ENCODE measurements at places on chromosomes 7 and 10. TPM values are rescaled to one million over a fixed set of nuclear protein-coding genes. Genes with fewer than 3 reads are reported as not detected.

The PPP1R3A gene
- 0.24 TPM for total RNA-seq

The TSC22D4 gene
- 53.6 TPM for total RNA-seq

The EIF4H gene
- total RNA-seq, result 210 TPM

The PSPH gene
- 11.8 TPM for total RNA-seq

The KLF14 gene
- total RNA-seq, result not detected

The CRHR2 gene
- total RNA-seq, result not detected

DNA sequence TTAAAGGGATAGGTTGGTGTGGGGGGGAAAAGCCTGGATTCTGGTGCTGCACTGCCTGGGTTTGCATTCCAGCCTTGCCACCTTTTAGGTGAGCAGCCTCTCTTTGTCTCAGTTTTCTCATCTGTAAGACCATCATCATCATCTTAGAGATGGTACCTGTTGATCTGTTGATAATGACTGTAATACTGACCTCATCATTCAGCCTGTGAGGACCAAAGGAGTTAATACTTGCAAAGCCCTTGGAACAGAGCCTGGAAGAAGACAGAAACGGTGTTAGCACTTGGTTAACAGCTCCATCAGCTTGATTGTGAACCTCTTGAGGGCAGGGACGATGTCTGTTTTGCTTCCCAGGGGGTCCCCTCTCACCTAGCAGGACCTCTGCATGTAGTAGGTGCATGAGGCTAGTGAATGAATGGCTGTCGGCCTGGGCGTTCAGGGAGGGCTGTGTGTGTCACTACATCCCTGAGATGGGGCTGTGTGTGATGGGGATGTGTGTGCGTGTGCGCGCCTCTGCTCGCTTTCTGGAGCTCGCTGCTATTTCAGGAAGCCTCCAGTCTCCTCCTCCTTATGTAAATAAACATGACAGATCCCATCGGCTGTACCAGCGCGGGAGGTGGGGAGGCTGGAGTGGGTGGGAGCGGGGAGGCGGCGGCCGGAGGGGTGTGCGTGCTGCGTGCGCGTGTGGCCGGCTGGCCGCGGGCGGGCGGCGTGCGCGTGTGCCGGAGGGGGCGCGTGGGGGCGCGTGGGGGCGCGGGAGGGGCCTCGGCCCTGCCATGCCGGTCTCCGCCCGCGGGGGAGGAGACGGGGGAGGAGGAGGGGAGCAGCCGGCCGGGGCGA lies 61.2 kb downstream of the NEURL1 start:
- no peaks in the 10 kb centered on the region for H3K36me3 ChIP-seq
- peaks cover 14% of the 10 kb centered on the region for H3K4me1 ChIP-seq

- H3K27ac ChIP-seq, result no peak overlapping the region
- no peaks in the 10 kb centered on the region for H3K27me3 ChIP-seq
- H3K4me3 ChIP-seq, result no peak overlapping the region
- no peak for DNase-seq
- no peaks in the 10 kb centered on the region for H3K4me1 ChIP-seq
- H3K36me3 ChIP-seq, result no peaks in the 10 kb centered on the region
Observed at GRCh38 chr10:23419655-23420329, 19.1 kb upstream of the OTUD1 start.

DNA sequence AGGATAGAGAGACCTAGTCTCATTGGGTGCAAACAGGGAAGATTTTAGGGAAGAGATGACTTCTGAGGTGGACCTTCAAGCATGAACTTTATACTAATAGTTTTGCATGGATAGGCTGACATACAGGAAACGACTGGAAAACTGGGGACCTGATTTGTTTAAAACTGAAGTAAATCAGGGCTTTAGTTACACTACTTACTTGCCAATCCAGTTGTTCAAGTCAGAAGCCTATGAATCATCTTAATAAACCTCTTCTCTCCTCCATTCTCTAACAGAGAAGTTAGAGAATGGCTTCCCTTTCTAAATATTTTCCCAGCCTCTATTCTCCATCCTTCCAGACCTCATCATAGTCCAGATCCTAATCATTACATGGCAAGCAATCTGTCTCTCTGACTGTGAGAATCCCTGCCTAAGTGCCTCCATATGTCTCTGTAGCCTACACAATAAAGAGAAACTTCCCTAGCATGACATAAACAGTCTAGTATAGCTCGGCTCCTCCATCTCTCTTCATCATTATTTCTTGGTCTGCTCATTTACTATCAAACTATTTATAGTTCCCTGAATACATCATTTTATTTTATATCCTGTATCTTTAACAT lies 55.8 kb downstream of the PRKG1 start:
- H3K27ac ChIP-seq, result no peak overlapping the region
- H3K36me3 ChIP-seq, result no peaks in the 10 kb centered on the region
- H3K4me1 ChIP-seq, result no peaks in the 10 kb centered on the region
- no peak for DNase-seq
- no peak overlapping the region for H3K4me3 ChIP-seq

- no peaks in the 10 kb centered on the region for H3K36me3 ChIP-seq
- no peak overlapping the region for H3K4me3 ChIP-seq
- H3K4me1 ChIP-seq, result peaks cover 29% of the 10 kb centered on the region
- H3K27me3 ChIP-seq, result no peaks in the 10 kb centered on the region
- H3K27ac ChIP-seq, result no peak overlapping the region
- DNase-seq, result no peak
Observed at GRCh38 chr10:86782701-86783418, 26.4 kb downstream of the BMPR1A start.

DNA sequence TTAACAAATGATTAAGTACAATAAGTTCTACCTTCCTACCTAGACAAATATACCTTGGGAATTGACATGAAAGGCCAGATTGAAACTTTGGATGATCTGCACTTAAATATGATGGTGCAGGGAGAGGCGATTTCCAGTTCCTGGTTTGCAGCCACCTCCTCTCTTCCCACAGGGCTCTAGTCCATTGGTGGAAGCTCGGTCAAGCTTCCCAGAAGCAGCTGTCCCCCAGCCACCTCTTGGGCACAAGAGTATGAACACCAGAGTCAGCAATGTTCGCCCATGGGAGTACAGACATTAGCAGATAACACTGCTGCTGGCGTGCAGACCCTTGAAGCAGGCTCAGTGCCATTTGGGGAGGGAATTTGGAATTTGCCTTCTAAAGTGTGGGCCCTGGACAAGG lies 1.5 kb upstream of the CPVL start:
- DNase-seq, result no peak
- no peaks in the 10 kb centered on the region for H3K36me3 ChIP-seq
- no peak overlapping the region for H3K4me3 ChIP-seq
- H3K27me3 ChIP-seq, result peaks cover 12% of the 10 kb centered on the region
- peaks cover 11% of the 10 kb centered on the region for H3K4me1 ChIP-seq

DNA sequence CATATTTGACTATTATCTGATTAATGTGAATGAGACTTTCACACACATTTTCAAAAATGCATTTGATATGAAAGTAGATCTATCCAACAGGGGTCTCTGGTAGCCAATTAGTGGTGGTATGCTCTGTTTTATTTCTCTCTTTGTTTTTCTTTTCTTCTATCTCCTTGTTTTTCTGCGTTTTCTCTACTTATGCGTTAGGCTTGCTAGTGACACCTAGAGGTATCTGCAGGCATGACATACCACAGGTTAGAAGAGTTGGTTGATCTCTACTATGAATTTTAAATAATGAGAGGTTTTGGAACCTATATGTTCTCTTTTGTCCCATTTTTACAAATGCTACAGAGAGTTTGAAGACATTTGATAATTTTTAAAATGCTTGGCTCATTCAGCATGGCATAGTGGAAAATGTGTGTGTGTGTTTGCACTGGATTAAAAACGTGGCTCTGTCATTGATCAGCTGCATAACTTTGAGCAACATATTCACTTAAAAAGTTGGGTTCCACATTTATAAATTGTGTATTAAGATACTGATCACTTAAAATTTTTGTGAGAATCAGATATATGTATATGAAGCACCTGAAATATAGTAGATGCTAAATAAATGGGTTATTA lies 28.1 kb upstream of the PLXDC2 start:
- H3K27ac ChIP-seq, result no peak overlapping the region
- DNase-seq, result no peak
- no peaks in the 10 kb centered on the region for H3K36me3 ChIP-seq
- H3K4me3 ChIP-seq, result no peak overlapping the region
- H3K27me3 ChIP-seq, result no peaks in the 10 kb centered on the region

DNA sequence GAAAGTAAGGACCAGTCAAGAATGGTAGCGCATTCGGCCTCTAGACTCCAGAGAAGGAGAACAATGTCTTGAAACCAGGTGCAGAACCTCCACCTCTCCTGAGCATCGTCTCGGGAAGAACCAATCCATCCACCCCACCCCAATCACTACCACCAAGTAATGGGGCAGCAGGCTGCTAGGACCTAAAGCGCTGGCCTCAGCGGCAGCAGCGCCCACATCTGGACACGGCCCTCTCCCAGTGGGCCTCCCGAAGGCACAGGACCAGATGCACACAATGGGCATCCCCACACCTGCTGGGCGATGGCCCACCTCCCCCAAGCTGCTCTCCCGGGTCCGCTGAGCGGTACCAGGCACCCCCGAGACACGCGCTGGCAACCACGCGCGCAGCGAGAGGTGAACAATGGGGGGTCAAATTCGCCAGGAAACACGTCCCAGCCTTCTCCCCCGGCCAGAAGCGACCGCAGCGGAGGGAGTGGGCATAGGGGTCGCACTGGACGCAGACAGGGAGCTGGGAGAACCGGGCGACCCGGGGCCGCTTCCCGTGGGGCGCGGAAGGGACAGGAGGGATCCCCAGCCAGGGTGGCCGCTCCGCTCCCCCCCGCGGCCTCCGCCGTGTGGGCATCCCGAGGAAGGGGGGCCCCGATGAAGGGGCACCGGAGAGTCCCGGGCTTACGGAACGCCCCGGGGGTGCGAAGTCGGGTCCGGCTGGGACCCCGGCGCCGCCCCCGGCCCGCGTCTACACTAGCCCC lies 506 bp downstream of the CTTNBP2 start:
- peaks cover 21% of the 10 kb centered on the region for H3K27me3 ChIP-seq
- no peak for DNase-seq
- peak overlapping the region; percentile 61 for H3K27ac ChIP-seq
- no peaks in the 10 kb centered on the region for H3K4me1 ChIP-seq
- peak overlapping the region; percentile 69 for H3K4me3 ChIP-seq
- H3K36me3 ChIP-seq, result no peaks in the 10 kb centered on the region

GRCh38 chr10:104334965-104335650 lies 3.2 kb downstream of the ITPRIP start:
- H3K4me3 ChIP-seq, result peak overlapping the region; percentile 97

DNA sequence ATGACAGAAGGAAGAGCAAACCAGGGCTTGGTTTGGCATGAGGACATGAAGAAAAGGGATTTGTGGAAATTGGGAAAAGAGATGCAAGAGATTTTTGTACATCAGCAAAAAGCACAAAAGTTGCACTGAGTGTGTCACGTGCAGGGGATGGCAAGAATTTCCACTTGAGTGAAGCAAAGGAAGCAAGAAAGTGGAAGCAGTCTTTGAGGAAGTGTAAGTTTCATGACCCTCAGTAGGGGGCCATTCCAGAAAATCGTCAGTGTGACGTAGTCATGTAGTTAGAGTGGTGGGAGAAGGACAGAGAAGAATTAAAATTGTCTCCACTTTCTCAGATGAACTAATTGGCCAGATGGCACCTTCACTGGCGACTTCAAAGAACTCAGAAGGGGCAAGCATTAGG lies 123.3 kb upstream of the FZD1 start:
- no peaks in the 10 kb centered on the region for H3K36me3 ChIP-seq
- DNase-seq, result no peak
- H3K4me1 ChIP-seq, result no peaks in the 10 kb centered on the region
- H3K27ac ChIP-seq, result no peak overlapping the region
- H3K4me3 ChIP-seq, result no peak overlapping the region

DNA sequence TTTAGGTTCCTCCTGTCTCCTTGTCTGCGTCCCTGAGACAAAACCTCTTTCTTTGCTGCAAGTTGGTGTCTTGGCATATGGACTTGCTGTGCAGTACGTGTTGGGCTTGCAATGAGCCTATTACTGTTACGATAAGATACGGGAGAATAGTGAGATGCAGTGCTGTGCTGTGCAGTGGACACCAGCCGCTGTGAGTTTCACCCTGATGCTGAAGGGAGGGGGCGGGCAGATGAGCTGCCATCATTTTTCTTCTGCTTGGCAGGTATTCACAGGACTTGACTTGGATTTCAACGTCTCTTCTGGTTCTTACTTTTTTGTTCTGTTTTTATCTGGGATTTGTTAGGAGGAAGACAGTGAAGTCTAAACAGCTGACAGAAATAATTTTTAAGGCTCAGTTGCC lies 257.1 kb upstream of the PITRM1 start:
- no peak overlapping the region for H3K4me3 ChIP-seq
- H3K4me1 ChIP-seq, result peaks cover 22% of the 10 kb centered on the region
- H3K27ac ChIP-seq, result no peak overlapping the region
- H3K36me3 ChIP-seq, result no peaks in the 10 kb centered on the region
- H3K27me3 ChIP-seq, result no peaks in the 10 kb centered on the region

GRCh38 chr7:134589491-134589941 lies 40.6 kb downstream of the AKR1B15 start:
- no peaks in the 10 kb centered on the region for H3K27me3 ChIP-seq
- H3K36me3 ChIP-seq, result no peaks in the 10 kb centered on the region
- no peak overlapping the region for H3K4me3 ChIP-seq

GRCh38 chr7:10075866-10076265 lies 897.8 kb upstream of the PHF14 start:
- H3K36me3 ChIP-seq, result no peaks in the 10 kb centered on the region
- DNase-seq, result no peak
- H3K4me3 ChIP-seq, result no peak overlapping the region
- H3K27me3 ChIP-seq, result no peaks in the 10 kb centered on the region
- H3K4me1 ChIP-seq, result no peaks in the 10 kb centered on the region
- no peak overlapping the region for H3K27ac ChIP-seq

- no peak overlapping the region for H3K4me3 ChIP-seq
- peaks cover 16% of the 10 kb centered on the region for H3K36me3 ChIP-seq
- no peak overlapping the region for H3K27ac ChIP-seq
- H3K27me3 ChIP-seq, result no peaks in the 10 kb centered on the region
- DNase-seq, result no peak
- H3K4me1 ChIP-seq, result peaks cover 8% of the 10 kb centered on the region
Observed at GRCh38 chr7:130207033-130207432, 627 bp upstream of the SSMEM1 start.

Measured in lower lobe of right lung (tissue), 2 donors.